ENCODE measurements at places on chromosomes 5 and 9. TPM values are rescaled to one million over a fixed set of nuclear protein-coding genes. Genes with fewer than 3 reads are reported as not detected.
A peak's percentile ranks its signal among the peaks of the same experiment; 100 is the strongest.

The ASPN gene
- 0.88 TPM for total RNA-seq

DNA sequence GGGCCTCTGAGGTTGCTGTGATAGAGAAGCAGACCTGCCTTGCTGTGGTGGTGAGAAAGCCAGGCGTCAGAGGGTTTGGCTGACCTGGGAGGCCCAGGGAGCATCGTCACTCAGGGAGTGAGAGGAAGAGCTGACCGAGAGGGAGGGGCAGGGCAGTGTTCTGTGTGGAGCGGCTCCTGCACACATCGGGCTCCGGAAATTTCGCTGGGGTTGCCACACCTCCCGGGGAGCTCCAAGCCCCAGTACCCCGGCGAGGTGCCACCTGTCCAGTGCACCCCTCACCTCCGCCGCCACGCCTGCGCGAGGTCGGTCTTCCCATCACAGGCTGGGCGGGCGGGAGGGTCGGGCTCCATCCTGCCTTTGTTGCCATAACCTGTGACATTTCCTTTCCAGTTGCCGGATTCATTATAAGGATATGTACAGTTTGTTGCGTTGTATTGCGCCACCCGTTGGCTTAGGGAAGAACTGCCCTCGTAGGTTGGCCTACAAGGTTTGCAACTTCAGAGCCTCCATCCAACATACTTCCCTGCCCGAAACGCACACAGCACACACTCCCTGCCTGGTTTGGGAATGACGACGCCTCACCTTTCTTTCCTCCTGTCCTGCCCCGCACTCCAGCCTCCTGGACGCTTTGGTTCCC is 223.2 kb downstream of the CACNA1B start:
- H3K27me3 ChIP-seq, result no peaks in the 10 kb centered on the region
- no peak overlapping the region for H3K4me3 ChIP-seq
- no peaks in the 10 kb centered on the region for H3K4me1 ChIP-seq
- no peak for DNase-seq
- no peaks in the 10 kb centered on the region for H3K36me3 ChIP-seq
- H3K27ac ChIP-seq, result no peak overlapping the region

DNA sequence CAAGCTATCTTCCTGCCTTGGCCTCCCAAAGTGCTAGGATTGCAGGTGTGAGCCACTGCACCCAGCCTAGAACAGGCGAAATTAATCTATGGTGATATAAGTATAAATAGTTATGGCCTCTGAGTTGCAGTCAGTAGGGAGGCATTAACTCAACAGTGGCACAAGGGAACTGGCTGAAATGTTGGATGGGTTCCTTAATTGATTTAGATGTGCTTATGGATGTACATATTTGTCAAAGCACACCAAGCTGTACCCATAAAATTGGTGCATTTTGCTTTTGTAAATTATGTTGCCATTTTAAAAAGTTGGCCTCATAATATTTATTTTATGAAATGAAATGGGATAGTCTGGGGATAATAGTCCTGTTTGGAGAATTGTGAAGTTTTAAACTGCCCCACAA is 36.8 kb upstream of the GLIPR2 start:
- H3K27ac ChIP-seq, result no peak overlapping the region
- H3K27me3 ChIP-seq, result no peaks in the 10 kb centered on the region
- no peaks in the 10 kb centered on the region for H3K4me1 ChIP-seq
- H3K4me3 ChIP-seq, result no peak overlapping the region
- DNase-seq, result no peak
- H3K36me3 ChIP-seq, result no peaks in the 10 kb centered on the region

DNA sequence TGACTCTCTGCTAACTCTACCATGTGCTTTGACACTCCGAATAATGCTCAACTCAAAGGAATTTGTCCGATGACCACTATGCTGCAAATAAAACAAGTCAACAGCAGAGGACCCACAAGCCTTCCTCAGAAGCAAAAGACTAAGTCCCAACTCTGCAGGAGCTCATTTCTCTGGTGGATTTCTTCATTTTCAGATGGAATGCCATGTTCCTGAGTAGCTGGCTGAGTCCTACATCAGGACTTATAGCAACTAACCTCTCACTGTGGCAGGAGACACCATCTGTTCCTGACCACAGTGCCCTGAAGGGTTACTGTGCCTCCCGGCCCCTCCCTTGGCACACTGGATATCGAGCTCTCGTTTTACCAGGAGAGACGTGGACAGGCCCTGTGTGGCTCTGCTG is 20.8 kb downstream of the LHFPL2 start:
- H3K4me1 ChIP-seq, result no peaks in the 10 kb centered on the region
- H3K27me3 ChIP-seq, result no peaks in the 10 kb centered on the region
- H3K27ac ChIP-seq, result no peak overlapping the region
- no peak overlapping the region for H3K4me3 ChIP-seq

DNA sequence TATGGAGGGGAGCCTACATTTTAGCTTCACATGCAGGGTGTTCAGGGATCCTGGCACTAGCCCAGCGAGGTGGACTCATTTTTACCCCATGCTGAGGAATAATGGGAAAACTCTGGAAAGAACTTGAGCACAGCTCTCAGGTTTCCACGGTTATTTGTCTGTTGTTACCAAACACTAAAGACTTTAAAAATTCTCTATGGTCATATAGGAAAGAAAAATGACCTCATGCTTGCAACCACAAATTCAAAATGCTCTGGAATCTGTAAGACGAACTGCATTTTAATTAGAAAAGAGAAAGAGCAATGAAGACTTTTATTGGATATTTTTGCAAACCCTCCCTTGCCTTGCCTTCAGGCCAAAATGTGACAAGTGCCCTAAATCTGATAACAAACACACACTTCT is 606.9 kb downstream of the EBF1 start:
- no peaks in the 10 kb centered on the region for H3K27me3 ChIP-seq
- no peak for DNase-seq
- H3K27ac ChIP-seq, result no peak overlapping the region

- H3K36me3 ChIP-seq, result no peaks in the 10 kb centered on the region
- no peaks in the 10 kb centered on the region for H3K27me3 ChIP-seq
- peaks cover 24% of the 10 kb centered on the region for H3K4me1 ChIP-seq
Measured at GRCh38 chr9:131740898-131741297, 1.0 kb upstream of the RAPGEF1 start.

GRCh38 chr9:88425538-88425950 is 37.3 kb downstream of the SPIN1 start:
- no peaks in the 10 kb centered on the region for H3K36me3 ChIP-seq
- H3K27ac ChIP-seq, result no peak overlapping the region
- no peak overlapping the region for H3K4me3 ChIP-seq
- no peaks in the 10 kb centered on the region for H3K27me3 ChIP-seq
- peaks cover 13% of the 10 kb centered on the region for H3K4me1 ChIP-seq
- no peak for DNase-seq

- H3K36me3 ChIP-seq, result no peaks in the 10 kb centered on the region
- H3K4me3 ChIP-seq, result no peak overlapping the region
- H3K4me1 ChIP-seq, result no peaks in the 10 kb centered on the region
- no peak for DNase-seq
Measured at GRCh38 chr9:73037613-73038012, 84.8 kb upstream of the ALDH1A1 start.

GRCh38 chr5:43926923-43927322 is 323.9 kb downstream of the NNT start:
- H3K4me1 ChIP-seq, result no peaks in the 10 kb centered on the region
- no peak overlapping the region for H3K27ac ChIP-seq
- H3K27me3 ChIP-seq, result no peaks in the 10 kb centered on the region

DNA sequence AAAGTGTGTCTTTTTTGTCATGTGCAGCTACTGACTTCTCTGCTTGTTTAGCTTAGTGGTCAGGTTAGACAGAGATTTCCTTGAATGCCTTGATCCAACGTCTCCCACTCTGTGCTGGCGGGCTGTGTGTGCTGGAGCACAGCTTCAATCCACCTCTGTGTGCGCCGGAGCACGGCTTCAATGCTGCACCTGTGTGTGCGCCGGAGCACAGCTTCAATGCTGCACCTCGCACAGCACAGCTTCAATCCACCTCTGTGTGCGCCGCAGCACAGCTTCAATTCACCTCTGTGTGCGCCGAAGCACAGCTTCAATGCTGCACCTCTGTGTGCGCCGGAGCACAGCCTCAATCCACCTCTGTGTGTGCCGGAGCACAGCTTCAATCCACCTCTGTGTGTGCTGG is 69.0 kb upstream of the PHYKPL start:
- no peaks in the 10 kb centered on the region for H3K36me3 ChIP-seq
- no peak overlapping the region for H3K27ac ChIP-seq
- no peak overlapping the region for H3K4me3 ChIP-seq
- no peak for DNase-seq
- H3K27me3 ChIP-seq, result no peaks in the 10 kb centered on the region
- no peaks in the 10 kb centered on the region for H3K4me1 ChIP-seq

DNA sequence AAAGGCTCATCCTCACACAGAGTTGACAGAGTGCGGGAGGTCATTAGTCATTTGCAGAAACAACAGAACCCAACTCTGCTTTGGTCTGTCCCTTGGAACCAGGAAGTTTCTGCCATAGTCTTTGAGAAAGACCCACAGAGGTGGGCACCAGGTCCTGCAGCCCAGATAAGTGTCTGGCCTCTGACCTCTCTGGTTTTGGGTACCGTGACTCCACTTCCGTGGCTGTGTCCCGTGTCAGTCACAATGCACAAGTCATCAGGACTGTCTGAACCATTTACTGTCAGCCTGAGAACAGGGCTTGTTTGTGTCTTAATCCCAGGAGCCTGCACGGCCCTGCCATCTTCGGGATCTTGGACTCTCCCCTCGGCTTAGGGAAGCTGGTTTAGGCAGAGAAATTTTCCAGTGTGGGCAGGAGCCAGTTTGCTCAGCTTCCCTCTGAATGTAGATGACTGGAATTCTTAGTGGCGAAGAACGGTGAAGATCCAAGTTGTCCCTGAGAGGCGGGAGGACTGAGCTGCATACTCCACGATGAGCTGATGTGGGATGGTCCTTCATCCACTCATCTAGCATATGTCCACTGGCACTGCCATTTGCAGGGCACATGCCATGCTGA is 11.9 kb downstream of the GSN start:
- H3K4me1 ChIP-seq, result peaks cover 73% of the 10 kb centered on the region
- H3K27me3 ChIP-seq, result no peaks in the 10 kb centered on the region
- H3K27ac ChIP-seq, result peak overlapping the region; percentile 94
- no peak for DNase-seq
- H3K36me3 ChIP-seq, result no peaks in the 10 kb centered on the region

DNA sequence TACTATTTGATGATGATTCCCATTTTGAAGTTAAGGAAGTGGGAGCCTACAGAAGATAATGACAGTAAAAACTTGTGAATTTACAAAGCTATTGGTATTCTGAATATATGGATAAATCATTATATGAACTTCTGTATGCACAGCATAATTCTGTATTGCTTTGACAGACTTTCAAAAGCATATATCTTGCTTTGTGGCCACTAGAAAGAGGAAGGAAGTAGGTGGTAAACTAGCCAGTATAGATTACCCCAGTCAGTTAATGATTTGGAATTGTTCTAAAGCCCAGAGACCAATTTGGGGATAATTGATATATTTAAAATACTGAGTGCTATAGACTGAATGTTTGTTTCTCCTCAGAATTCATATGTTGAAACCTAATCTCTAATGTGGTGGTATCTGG is 53.0 kb downstream of the NR2F1 start:
- no peaks in the 10 kb centered on the region for H3K36me3 ChIP-seq
- H3K4me3 ChIP-seq, result no peak overlapping the region
- H3K4me1 ChIP-seq, result no peaks in the 10 kb centered on the region
- no peaks in the 10 kb centered on the region for H3K27me3 ChIP-seq

DNA sequence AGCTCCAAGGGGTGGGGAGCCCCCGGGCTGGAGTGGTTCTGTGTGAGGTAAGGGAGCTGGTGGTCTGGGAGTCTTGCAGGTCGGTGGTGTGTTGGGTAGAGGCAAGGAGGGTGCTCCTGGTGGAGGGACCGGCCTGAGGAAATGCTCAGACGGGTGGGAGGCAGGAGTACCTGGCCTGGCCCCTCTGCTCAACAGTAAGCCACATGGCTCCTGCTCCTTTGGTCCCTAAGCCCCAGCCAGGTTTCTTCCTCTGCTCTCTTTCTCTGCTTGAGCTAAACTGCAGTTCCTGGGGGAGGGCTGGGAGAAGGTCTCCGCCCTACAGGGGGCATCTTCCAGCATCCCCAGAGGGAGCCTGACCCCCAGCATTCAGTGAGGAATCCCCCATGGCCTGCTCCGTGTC is 17.2 kb downstream of the TSPAN17 start:
- H3K36me3 ChIP-seq, result no peaks in the 10 kb centered on the region
- no peak overlapping the region for H3K4me3 ChIP-seq
- H3K27me3 ChIP-seq, result no peaks in the 10 kb centered on the region
- H3K4me1 ChIP-seq, result peaks cover 4% of the 10 kb centered on the region
- H3K27ac ChIP-seq, result no peak overlapping the region

The PCDHB1 gene
- total RNA-seq, result not detected

DNA sequence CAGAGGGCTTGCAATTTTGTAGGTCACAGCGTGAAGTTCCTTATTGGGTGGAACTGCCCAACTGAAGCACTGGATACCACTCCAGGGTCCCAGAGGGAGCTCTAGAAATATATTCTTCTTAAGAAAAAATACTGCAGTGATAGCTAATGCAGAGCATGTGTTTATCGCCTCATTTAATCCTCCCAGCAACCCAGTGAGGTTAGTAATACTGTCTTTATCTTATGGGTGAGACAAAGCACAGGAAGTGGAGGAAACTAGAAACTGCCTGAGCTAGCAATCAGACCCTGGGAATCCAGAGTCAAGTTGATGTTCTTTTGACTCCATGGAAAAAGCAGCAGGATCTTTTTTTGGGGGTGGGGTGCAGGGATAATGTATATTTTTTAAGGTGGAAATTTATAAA is 153.3 kb downstream of the PJA2 start:
- no peak overlapping the region for H3K4me3 ChIP-seq
- no peaks in the 10 kb centered on the region for H3K36me3 ChIP-seq
- H3K4me1 ChIP-seq, result no peaks in the 10 kb centered on the region
- no peaks in the 10 kb centered on the region for H3K27me3 ChIP-seq

DNA sequence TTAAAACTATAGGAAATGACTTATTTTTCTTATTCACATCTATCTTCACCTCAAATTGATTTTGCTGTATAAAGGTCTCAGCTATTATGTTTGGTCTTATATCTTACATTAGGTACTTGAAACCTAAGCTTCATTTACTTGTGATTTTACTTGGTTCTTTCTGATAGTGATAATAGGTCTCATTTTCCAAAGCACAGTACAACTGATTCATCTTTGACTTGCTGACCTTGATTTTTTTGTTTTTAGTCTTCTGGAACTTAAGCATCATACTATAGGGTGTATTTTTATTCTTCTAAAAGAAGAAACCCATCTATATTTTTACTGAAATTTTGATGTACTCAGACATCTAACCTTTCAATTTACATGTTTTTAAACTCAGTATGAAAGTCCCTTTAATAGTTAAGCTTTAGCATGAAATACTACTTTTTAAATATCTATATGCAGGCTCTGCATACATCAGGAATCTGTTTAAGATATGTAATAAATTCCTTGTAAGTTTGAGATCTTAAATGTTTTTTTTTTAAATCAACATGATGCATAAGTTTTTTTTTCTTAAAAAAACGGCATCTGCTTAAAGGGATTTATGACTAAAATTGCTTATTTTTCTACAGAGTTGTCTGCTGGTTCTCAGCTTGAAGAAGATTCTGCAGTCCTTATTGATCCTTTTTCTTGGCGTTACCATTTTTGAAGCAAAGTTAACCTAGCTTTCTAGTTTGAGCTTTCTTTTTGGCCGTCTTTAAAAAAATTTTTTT is 13.3 kb downstream of the MATR3 start:
- no peak for DNase-seq
- H3K27me3 ChIP-seq, result no peaks in the 10 kb centered on the region
- H3K36me3 ChIP-seq, result no peaks in the 10 kb centered on the region
- peaks cover 100% of the 10 kb centered on the region for H3K4me1 ChIP-seq
- no peak overlapping the region for H3K27ac ChIP-seq

The IL4 gene
- total RNA-seq, result not detected

The SLC6A7 gene
- total RNA-seq, result not detected
